ENCODE measurements at places on chromosomes 13 and 19.

DNA sequence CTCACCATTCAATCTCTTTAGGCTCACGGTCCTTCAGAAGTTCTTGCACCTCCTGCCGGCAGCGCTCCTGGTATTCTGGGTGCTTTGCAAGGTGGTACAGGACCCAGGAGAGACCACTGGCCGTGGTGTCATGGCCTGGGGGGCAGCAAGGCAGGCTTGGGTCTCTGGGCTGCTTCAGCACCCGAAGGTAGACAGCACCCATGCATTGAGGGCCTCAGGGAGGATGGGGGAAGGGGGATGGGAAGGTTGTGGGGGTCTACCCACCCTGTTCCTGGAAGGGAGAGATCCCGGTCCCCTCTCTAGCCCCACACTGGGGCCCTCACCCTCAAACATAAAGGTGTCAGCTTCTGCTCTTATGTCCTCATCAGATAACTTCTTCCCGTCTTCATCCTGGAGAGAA is 12.0 kb downstream of the CYP4F2 start:
- peaks cover 10% of the 10 kb centered on the region for H3K27me3 ChIP-seq
- H3K4me1 ChIP-seq = no peaks in the 10 kb centered on the region
- no peak overlapping the region for H3K4me3 ChIP-seq
- no peak overlapping the region for H3K27ac ChIP-seq
- DNase-seq = no peak
- no peaks in the 10 kb centered on the region for H3K36me3 ChIP-seq

DNA sequence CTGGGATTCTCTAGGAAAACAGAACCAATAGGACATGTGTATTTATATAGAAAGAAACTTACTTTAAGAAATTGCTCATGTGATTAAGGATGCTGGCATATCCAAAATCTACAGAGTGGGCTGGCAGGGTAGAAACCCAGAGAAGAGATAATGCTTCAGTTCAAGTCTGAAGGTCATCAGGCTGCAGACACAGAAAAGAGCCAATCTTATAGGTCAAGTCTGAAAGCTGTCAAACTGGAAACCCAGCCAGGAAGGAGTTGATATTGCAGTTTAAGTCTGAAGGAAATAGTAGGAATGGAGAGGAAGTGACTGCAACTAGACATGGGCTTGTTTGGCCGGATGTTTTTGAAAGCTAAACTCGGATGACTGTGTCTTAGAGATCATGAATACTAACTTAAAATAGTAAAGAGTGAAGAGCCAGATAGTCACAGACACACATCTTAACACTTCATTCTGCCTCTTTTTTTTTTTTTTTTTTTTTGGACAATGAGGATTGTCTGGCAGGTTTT is 125.3 kb upstream of the GPC6 start:
- no peaks in the 10 kb centered on the region for H3K4me1 ChIP-seq
- no peak overlapping the region for H3K4me3 ChIP-seq
- H3K27me3 ChIP-seq = no peaks in the 10 kb centered on the region
- DNase-seq = no peak

GRCh38 chr13:60311527-60311926 is 85.5 kb upstream of the TDRD3 start:
- H3K36me3 ChIP-seq = no peaks in the 10 kb centered on the region
- no peaks in the 10 kb centered on the region for H3K27me3 ChIP-seq
- no peaks in the 10 kb centered on the region for H3K4me1 ChIP-seq
- no peak overlapping the region for H3K27ac ChIP-seq
- H3K4me3 ChIP-seq = no peak overlapping the region

GRCh38 chr13:49455007-49455398 is 10.9 kb downstream of the SETDB2 start:
- H3K4me3 ChIP-seq = no peak overlapping the region
- no peaks in the 10 kb centered on the region for H3K4me1 ChIP-seq
- no peak overlapping the region for H3K27ac ChIP-seq
- H3K36me3 ChIP-seq = peaks cover 13% of the 10 kb centered on the region

GRCh38 chr19:40139533-40140287 is 49.0 kb upstream of the ZNF780A start:
- H3K36me3 ChIP-seq = no peaks in the 10 kb centered on the region
- H3K4me1 ChIP-seq = no peaks in the 10 kb centered on the region
- H3K27me3 ChIP-seq = peaks cover 18% of the 10 kb centered on the region

DNA sequence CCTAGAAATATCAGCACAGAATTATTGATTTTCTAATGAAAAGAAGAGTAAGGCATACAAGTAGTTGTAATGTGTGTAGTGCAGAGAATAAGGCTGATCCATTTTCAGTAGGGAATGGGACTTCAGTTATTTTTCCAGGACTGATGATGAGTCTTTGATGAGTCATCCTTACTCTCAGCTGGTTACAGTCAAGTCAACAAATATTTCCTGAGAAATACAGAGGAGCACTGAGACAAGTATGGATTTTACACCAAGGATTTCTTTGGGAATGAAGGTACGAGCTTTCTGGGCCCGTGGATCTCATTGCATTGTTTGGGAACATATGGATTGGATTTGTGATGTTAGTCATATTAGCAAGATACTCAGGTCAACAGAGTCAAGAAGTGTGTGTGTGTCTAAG is 502.7 kb downstream of the FGF9 start:
- no peak overlapping the region for H3K4me3 ChIP-seq
- peaks cover 3% of the 10 kb centered on the region for H3K4me1 ChIP-seq
- H3K27ac ChIP-seq = no peak overlapping the region
- H3K27me3 ChIP-seq = no peaks in the 10 kb centered on the region
- no peaks in the 10 kb centered on the region for H3K36me3 ChIP-seq

- peaks cover 7% of the 10 kb centered on the region for H3K36me3 ChIP-seq
- H3K4me1 ChIP-seq = no peaks in the 10 kb centered on the region
- no peak for DNase-seq
These were observed 26.8 kb downstream of the COG6 start for GRCh38 chr13:39682310-39682709.

DNA sequence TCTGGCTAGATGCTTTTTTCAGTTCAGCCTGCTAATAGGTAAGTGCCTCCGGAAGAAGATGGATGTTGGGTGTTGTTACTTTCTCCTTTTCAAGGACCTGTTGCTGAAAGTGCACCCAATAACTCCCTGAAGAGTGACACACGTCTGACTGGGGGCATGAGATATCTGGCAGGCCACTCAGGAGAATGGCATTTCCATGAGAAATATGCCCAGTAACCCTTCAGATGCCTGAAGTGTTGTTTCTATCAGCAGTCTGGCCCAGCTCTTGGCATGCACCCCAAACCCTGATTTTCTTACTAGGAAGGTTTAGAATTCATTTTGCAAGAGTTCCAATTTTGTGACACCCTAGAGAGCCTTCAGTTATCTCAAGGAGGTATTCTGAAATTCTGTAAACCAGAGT is 71.5 kb downstream of the ARHGAP35 start:
- DNase-seq = peak; percentile 50
- H3K36me3 ChIP-seq = peaks cover under 1% of the 10 kb centered on the region
- H3K27me3 ChIP-seq = no peaks in the 10 kb centered on the region

DNA sequence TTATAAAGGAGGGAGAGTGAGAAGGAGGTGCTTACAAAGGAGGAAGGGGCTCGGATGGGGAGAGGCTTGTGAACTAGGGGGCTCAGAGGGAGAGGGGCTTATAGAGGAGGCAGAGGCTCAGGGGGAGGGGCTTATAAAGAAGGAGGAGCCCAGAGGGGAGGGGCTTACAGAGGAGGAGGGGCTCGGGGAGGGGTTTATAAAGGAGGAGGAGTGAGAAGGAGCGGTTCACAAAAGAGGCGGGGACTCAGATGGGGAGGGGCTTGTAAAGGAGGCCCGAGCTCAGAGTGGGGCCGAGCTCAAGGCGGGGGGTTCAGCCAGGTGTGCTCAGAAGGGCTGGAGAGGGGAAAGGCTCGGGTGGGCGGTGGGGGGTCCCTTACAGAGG is 500 bp downstream of the SMIM24 start:
- H3K27me3 ChIP-seq = peaks cover 79% of the 10 kb centered on the region
- no peak overlapping the region for H3K4me3 ChIP-seq
- peaks cover 6% of the 10 kb centered on the region for H3K4me1 ChIP-seq
- H3K27ac ChIP-seq = no peak overlapping the region

DNA sequence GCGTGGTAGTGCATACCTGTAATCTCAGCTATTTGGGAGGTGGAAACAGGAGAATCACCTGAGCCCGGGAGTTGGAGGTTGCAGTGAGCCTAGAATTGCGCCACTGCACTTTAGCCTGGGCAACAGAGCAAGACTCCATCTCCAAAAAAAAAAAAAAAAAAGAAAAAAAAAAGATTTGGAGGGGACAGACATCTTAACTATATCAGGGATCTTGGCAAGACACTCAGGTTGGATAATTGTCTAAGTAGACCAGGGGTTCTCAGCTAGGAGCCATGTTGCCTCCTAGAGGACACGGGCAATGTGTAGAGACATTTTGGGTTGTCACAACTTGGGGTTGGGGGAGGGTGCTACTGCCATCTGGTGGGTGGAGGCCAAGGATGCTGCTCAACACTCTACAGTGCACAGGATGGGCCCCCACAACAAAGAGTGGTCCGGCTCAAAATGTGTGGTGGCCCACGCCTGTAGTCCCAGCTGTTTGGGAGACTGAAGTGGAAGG is 1.9 kb upstream of the ZNF580 start:
- no peak overlapping the region for H3K27ac ChIP-seq
- peaks cover 11% of the 10 kb centered on the region for H3K36me3 ChIP-seq
- peaks cover 41% of the 10 kb centered on the region for H3K4me1 ChIP-seq

GRCh38 chr19:8367327-8368001 is 3.5 kb downstream of the ANGPTL4 start:
- no peaks in the 10 kb centered on the region for H3K27me3 ChIP-seq
- DNase-seq = peak; percentile 99
- H3K36me3 ChIP-seq = peaks cover 46% of the 10 kb centered on the region
- peak overlapping the region; percentile 45 for H3K4me3 ChIP-seq
- H3K4me1 ChIP-seq = peaks cover 53% of the 10 kb centered on the region

DNA sequence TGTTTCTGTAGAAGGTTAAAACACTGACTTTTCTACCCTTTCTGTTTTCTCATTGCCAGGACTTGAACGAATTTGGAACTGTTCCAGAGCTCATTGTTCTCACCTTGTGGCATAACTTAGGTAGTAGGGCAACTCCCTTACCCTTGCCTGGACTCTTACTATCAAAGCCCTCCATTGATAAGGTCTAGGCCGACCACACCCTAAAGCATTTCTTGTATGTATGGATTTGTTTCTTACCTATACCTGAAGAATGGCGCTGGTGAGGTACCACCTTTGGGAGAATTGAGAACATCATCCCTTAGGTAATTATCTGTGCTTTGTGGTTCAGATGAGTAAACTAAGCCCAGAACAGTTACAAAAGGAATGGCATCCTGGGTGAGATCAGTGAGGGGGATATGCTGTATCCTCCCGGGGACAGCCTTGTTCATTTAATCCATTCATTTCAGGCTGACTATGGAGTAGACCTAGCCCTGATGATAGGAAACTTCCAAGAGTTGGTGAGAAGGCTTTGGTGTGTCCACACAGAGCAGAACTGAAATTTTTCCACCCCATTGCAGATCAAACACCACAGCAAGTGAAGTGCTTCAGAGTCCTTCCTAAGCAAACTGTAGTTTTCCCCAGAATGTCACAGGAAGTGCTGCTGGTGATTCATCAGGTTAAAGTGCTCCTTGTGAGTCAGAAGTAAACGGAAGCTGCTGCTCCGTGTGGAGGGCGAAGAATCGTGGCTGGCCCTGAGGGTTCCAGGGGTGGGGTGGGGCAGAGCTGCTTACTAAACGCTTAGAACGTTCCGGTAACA is 113.0 kb downstream of the TEX26 start:
- peak overlapping the region; percentile 94 for H3K27ac ChIP-seq
- no peaks in the 10 kb centered on the region for H3K36me3 ChIP-seq
- peak; percentile 100 for DNase-seq
- peak overlapping the region; percentile 28 for H3K4me3 ChIP-seq

- no peaks in the 10 kb centered on the region for H3K27me3 ChIP-seq
- peak; percentile 44 for DNase-seq
- H3K4me1 ChIP-seq = peaks cover 39% of the 10 kb centered on the region
- no peak overlapping the region for H3K27ac ChIP-seq
- H3K36me3 ChIP-seq = no peaks in the 10 kb centered on the region
These were observed 4.9 kb downstream of the CSNK1G2 start for GRCh38 chr19:1945899-1946298.

DNA sequence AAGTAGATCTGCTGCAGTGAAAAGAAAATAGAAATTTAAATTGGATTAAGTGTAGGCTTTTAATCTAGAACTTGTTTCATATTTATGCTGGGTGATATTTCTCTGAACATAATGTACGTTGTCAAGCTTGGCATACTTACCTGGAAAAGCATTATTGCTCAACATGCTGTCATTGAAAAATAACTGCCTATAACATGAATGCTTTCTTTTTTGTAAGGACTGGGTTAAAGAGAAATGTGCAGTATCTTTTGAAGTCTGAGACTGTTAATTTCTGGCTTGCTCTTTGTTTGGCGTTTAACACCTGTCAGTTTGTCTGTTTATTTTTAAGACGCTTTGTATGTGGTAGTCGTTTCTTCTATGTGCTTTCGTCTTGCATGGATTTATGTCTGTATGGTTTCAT is 175.2 kb downstream of the LMO7 start:
- H3K27ac ChIP-seq = no peak overlapping the region
- no peaks in the 10 kb centered on the region for H3K27me3 ChIP-seq
- no peak for DNase-seq
- no peak overlapping the region for H3K4me3 ChIP-seq

GRCh38 chr13:29954082-29955028 is 103.9 kb upstream of the UBL3 start:
- H3K4me3 ChIP-seq = no peak overlapping the region
- no peak for DNase-seq
- no peaks in the 10 kb centered on the region for H3K36me3 ChIP-seq
- H3K27ac ChIP-seq = no peak overlapping the region
- no peaks in the 10 kb centered on the region for H3K4me1 ChIP-seq

- peaks cover 79% of the 10 kb centered on the region for H3K36me3 ChIP-seq
- H3K27ac ChIP-seq = no peak overlapping the region
- H3K27me3 ChIP-seq = no peaks in the 10 kb centered on the region
- H3K4me1 ChIP-seq = peaks cover 3% of the 10 kb centered on the region
These were observed 26.9 kb downstream of the MAU2 start for GRCh38 chr19:19347401-19348110.

DNA sequence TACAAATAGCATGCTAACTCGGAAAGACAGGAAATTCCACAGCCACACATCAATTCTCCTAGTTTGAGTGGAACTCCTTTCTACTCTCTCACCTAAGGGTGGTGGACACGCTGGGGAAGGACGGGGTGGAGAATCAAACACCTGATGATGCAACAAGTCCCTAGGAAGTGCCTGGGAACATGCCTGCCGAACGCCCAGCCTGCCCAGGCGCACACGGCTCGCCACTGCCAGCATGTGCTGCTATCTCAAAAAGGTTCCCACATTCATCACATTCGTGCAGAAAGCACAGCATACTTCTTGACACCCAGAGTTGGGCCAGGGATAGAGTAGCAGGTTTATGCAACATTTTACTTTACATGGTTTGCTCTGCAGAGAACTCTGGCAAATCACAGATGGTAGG is 164.6 kb downstream of the ABCC4 start:
- no peaks in the 10 kb centered on the region for H3K4me1 ChIP-seq
- peaks cover 9% of the 10 kb centered on the region for H3K36me3 ChIP-seq
- no peak overlapping the region for H3K4me3 ChIP-seq
- no peaks in the 10 kb centered on the region for H3K27me3 ChIP-seq
- no peak for DNase-seq

- no peaks in the 10 kb centered on the region for H3K36me3 ChIP-seq
- no peak overlapping the region for H3K4me3 ChIP-seq
- no peak overlapping the region for H3K27ac ChIP-seq
- DNase-seq = no peak
- peaks cover 3% of the 10 kb centered on the region for H3K27me3 ChIP-seq
These were observed 128.2 kb downstream of the STOML3 start for GRCh38 chr13:38862443-38862842.

GRCh38 chr13:111280681-111281585 is 39.5 kb upstream of the TEX29 start:
- peak overlapping the region; percentile 76 for H3K27ac ChIP-seq
- DNase-seq = peak; percentile 45
- no peak overlapping the region for H3K4me3 ChIP-seq

GRCh38 chr19:47615714-47616113 is 6.8 kb downstream of the BICRA start:
- DNase-seq = no peak
- H3K4me1 ChIP-seq = peaks cover 40% of the 10 kb centered on the region
- no peak overlapping the region for H3K27ac ChIP-seq
- no peak overlapping the region for H3K4me3 ChIP-seq

Measured in mesenchymal stem cell (in vitro differentiated cells and primary cell).